ENCODE measurements at places on chromosomes 7 and 10. TPM values are rescaled to one million over a fixed set of nuclear protein-coding genes. Genes with fewer than 3 reads are reported as not detected.

The SFRP5 gene
- not detected for total RNA-seq

The DRGX gene
- not detected for total RNA-seq

The NPC1L1 gene
- total RNA-seq: 0.16 TPM

The EIF3A gene
- total RNA-seq: 115 TPM

The SLC13A1 gene
- not detected for total RNA-seq

Measured in natural killer cell (primary cell).